ENCODE measurements at places on chromosomes 1 and 21. TPM values are rescaled to one million over a fixed set of nuclear protein-coding genes. Genes with fewer than 3 reads are reported as not detected.

- H3K27ac ChIP-seq: no peak overlapping the region
- H3K27me3 ChIP-seq: no peaks in the 10 kb centered on the region
- H3K4me3 ChIP-seq: no peak overlapping the region
- no peaks in the 10 kb centered on the region for H3K4me1 ChIP-seq
- H3K36me3 ChIP-seq: no peaks in the 10 kb centered on the region
These were observed 69.0 kb downstream of the HMCN1 start for GRCh38 chr1:185803241-185803640.

DNA sequence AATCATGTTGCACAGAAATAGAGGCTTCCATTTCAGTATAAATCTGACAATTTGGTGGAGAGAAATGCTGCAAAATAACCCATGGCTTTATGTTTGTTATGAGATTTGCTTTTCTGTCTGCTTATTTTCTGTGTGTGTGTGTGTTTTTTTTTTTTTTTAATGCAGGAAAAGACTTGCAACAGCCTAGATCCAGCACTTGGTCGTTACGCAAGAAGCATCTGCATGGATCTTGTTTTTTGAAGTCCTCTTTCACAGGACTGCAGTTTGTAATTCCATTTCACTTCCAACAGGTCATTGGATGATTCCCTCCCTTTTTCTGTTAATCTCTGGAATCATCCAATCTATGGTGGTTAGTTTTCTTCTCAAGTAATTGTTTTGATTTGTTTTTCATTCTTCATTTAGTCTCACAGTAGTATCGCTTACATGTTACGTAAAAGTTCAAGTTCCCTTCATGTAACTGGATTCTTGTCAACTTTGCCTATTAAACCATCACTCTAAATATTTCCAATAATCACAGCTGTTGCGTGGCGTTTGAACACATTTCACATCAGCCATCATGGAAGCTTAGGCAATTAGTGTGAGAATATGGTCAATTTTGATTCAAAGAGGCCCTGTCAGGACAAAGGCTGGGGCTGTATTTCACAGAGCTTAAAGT, 312.9 kb downstream of the NFIA start:
- H3K27ac ChIP-seq: no peak overlapping the region
- H3K4me1 ChIP-seq: no peaks in the 10 kb centered on the region
- H3K36me3 ChIP-seq: no peaks in the 10 kb centered on the region

- H3K27ac ChIP-seq: no peak overlapping the region
- no peak for DNase-seq
- H3K4me1 ChIP-seq: no peaks in the 10 kb centered on the region
- no peak overlapping the region for H3K4me3 ChIP-seq
These were observed 34.5 kb downstream of the PARP1 start for GRCh38 chr1:226373376-226373775.

GRCh38 chr21:32403201-32403777, 9.2 kb upstream of the EVA1C start:
- H3K4me3 ChIP-seq: no peak overlapping the region
- H3K4me1 ChIP-seq: no peaks in the 10 kb centered on the region
- H3K36me3 ChIP-seq: no peaks in the 10 kb centered on the region
- no peaks in the 10 kb centered on the region for H3K27me3 ChIP-seq

- no peaks in the 10 kb centered on the region for H3K4me1 ChIP-seq
- no peak for DNase-seq
- H3K27ac ChIP-seq: no peak overlapping the region
- no peaks in the 10 kb centered on the region for H3K36me3 ChIP-seq
- H3K4me3 ChIP-seq: no peak overlapping the region
These were observed 23.6 kb downstream of the SLAMF1 start for GRCh38 chr1:160623227-160623633.

- DNase-seq: no peak
- H3K27me3 ChIP-seq: no peaks in the 10 kb centered on the region
- no peaks in the 10 kb centered on the region for H3K4me1 ChIP-seq
- H3K4me3 ChIP-seq: no peak overlapping the region
- no peaks in the 10 kb centered on the region for H3K36me3 ChIP-seq
These were observed 16.6 kb downstream of the SPATA17 start for GRCh38 chr1:217647791-217648190.

GRCh38 chr1:99268021-99268420, 3.7 kb downstream of the PLPPR4 start:
- H3K4me1 ChIP-seq: no peaks in the 10 kb centered on the region
- H3K27me3 ChIP-seq: no peaks in the 10 kb centered on the region
- DNase-seq: no peak
- H3K27ac ChIP-seq: no peak overlapping the region
- H3K36me3 ChIP-seq: no peaks in the 10 kb centered on the region

DNA sequence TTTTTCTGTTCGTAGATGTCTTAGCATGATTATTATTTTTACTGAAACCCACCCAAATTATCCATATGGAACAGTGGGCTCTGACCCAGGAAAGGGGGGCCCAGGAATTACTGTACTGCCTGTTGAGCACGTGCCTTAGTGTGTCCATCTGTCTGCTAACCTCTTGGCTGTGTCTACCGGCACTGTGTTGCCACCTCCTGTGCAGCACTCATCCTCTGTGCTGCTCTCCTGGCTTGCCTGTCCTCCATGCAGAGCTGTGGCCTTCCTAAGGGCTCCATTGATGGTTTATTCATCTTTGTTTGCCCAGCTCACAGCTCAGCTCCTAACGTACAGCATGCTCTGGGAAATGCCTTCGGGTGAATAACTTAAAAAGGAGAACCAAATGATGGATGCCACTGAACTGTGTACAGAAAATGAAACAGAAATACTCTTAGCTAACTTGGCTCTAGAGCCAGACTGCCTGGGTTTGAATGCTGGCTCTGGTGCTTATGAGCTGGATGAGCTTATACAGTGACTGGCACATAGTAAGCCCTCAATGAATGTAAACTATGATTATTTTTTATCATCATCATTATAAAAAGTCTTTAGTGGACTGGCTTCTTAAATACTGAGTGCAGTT, 11.4 kb upstream of the RPTN start:
- no peaks in the 10 kb centered on the region for H3K27me3 ChIP-seq
- H3K36me3 ChIP-seq: no peaks in the 10 kb centered on the region
- no peaks in the 10 kb centered on the region for H3K4me1 ChIP-seq
- no peak overlapping the region for H3K4me3 ChIP-seq
- H3K27ac ChIP-seq: no peak overlapping the region

GRCh38 chr1:118254491-118255425, 69.7 kb upstream of the SPAG17 start:
- H3K36me3 ChIP-seq: no peaks in the 10 kb centered on the region
- H3K27me3 ChIP-seq: no peaks in the 10 kb centered on the region
- no peak overlapping the region for H3K27ac ChIP-seq
- no peak for DNase-seq
- H3K4me3 ChIP-seq: no peak overlapping the region

GRCh38 chr1:100184536-100184935, 6.5 kb upstream of the LRRC39 start:
- no peaks in the 10 kb centered on the region for H3K36me3 ChIP-seq
- H3K27me3 ChIP-seq: no peaks in the 10 kb centered on the region
- H3K4me1 ChIP-seq: no peaks in the 10 kb centered on the region
- no peak for DNase-seq
- no peak overlapping the region for H3K4me3 ChIP-seq

- H3K36me3 ChIP-seq: peaks cover 7% of the 10 kb centered on the region
- no peak overlapping the region for H3K4me3 ChIP-seq
- H3K4me1 ChIP-seq: no peaks in the 10 kb centered on the region
- H3K27ac ChIP-seq: no peak overlapping the region
- no peaks in the 10 kb centered on the region for H3K27me3 ChIP-seq
- DNase-seq: no peak
These were observed 44.8 kb downstream of the DHRS3 start for GRCh38 chr1:12573015-12573825.

GRCh38 chr1:53708687-53709086, 30.3 kb downstream of the GLIS1 start:
- H3K27me3 ChIP-seq: no peaks in the 10 kb centered on the region
- H3K4me3 ChIP-seq: no peak overlapping the region

- peak; percentile 93 for DNase-seq
- no peaks in the 10 kb centered on the region for H3K4me1 ChIP-seq
- H3K27ac ChIP-seq: no peak overlapping the region
- H3K4me3 ChIP-seq: no peak overlapping the region
- H3K36me3 ChIP-seq: no peaks in the 10 kb centered on the region
These were observed 25.3 kb downstream of the ADAM30 start for GRCh38 chr1:119870917-119871596.

DNA sequence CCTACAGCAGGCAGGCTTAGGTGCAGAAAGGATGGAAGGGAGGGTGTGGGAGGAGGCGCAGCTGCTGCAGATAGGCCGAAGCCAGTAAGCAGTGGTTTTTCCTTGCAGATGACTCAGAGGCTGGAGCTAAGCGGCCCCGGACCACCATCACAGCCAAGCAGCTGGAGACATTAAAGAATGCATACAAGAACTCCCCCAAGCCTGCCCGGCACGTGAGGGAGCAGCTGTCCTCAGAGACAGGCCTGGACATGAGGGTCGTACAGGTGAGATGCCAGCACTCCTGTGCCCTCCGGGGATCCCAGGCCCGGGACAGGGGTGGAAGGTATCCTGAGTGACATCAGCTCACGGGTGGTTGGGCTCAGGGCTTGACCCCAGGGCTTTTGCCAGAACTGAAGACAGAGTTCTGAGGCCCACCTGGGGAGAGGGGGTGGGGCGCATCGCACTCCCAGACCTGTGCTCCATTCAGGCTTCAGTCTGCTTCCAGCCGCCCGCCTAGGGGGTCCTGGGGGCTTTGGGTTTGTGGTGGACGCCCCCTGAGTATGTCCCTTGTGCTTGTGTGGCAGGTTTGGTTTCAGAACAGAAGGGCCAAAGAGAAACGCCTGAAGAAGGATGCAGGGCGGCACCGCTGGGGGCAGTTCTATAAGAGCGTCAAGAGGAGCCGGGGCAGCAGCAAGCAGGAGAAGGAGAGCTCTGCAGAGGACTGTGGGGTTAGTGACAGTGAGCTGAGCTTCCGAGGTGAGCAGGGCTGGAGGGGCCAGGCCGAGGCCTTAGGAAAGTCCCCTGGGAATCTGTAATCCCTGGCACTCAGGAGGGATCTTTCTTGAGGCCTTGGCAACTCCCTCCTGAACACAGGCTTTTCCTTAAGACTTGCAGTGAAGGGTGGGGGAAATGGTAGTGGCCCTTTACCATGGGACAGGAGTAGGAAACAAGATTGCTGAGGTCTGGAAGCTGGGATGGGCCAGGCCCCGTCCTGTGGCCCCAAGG, 41.5 kb downstream of the LHX4 start:
- no peak overlapping the region for H3K27ac ChIP-seq
- peak; percentile 56 for DNase-seq
- H3K36me3 ChIP-seq: no peaks in the 10 kb centered on the region
- no peaks in the 10 kb centered on the region for H3K27me3 ChIP-seq

DNA sequence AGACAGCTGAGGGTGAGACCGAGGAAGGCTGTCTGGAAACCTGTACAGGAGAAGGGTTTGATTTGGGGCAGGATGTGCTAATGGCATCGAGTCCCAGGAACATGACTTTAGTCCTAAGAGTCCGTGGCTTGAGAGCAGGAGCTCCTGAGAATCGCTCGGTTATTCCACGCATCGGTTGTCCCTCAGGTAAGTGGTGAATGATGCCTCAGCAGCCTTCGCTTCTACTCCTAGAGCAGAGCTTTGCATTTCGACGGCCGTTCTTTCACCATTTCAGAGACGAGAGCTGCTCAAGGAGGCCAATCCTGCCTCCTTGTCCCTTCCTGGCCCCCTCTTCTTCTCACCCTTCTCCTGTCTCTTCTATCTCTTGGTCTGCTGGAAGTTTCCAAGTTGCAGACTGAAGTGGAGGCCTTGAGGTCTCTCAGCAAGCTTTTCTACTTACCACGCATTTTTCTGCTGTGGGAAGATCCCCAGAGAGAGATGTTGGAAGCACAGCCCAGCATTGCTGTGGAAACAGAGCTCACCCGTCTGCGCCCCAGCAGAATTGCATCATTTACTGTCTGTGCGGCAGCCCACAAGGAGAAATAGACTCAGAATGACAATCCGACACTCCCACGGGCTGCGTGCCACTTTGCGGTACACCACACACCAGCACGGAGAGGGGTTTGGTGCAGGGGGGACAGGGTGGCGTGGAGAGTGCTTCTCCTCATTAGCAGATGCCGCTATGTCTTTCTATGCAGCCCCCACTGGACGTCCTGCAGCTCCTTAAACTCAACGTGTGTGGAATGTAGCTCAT, 270.7 kb upstream of the C1orf174 start:
- no peak overlapping the region for H3K4me3 ChIP-seq
- H3K36me3 ChIP-seq: no peaks in the 10 kb centered on the region
- no peak overlapping the region for H3K27ac ChIP-seq
- no peaks in the 10 kb centered on the region for H3K4me1 ChIP-seq
- H3K27me3 ChIP-seq: no peaks in the 10 kb centered on the region
- no peak for DNase-seq

- H3K4me1 ChIP-seq: peaks cover 10% of the 10 kb centered on the region
- no peak for DNase-seq
- no peaks in the 10 kb centered on the region for H3K27me3 ChIP-seq
- H3K36me3 ChIP-seq: no peaks in the 10 kb centered on the region
- no peak overlapping the region for H3K4me3 ChIP-seq
- H3K27ac ChIP-seq: no peak overlapping the region
These were observed 3.7 kb upstream of the MEGF6 start for GRCh38 chr1:3614755-3615742.

- H3K36me3 ChIP-seq: no peaks in the 10 kb centered on the region
- no peak overlapping the region for H3K4me3 ChIP-seq
- DNase-seq: no peak
- no peaks in the 10 kb centered on the region for H3K27me3 ChIP-seq
These were observed 10.1 kb downstream of the FAM131C start for GRCh38 chr1:16063226-16063829.

DNA sequence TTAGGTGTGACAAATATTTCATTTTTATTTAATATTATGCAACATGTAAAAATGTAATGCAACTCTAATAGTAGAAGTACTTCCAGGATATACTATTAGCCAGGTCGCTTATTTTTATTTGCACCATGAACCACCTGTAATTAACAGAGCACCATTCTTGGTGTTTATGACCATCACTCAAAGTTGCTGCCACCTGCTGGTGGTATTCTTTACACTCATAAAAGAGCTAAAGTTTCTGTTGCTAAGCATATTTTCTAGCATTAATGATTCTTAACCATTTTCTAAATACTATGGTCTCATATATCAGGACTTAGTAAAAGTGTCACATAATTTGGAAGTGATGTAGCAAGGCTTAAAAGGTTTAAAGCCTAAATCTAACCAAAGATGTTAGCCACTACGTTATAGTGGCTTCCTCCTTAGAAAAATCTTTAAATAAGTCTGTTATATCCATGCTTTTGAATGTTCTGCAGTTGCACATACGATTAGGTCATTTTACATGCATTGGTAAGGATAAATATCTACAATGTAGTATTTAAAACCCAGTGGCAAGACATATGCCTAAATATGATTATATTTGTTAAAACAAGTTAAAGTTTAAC, 244.5 kb downstream of the NEGR1 start:
- peak; percentile 5 for DNase-seq
- no peak overlapping the region for H3K4me3 ChIP-seq
- no peaks in the 10 kb centered on the region for H3K36me3 ChIP-seq
- H3K4me1 ChIP-seq: peaks cover 11% of the 10 kb centered on the region
- H3K27me3 ChIP-seq: no peaks in the 10 kb centered on the region

ZNF683 gene
- not detected for total RNA-seq

SUSD4 gene
- 6.0 TPM for total RNA-seq

SPOCD1 gene
- total RNA-seq: not detected

C8A gene
- not detected for total RNA-seq

TMEM82 gene
- total RNA-seq: not detected

GNAT2 gene
- not detected for total RNA-seq

All from pancreas (tissue), 10 donors.